ENCODE measurements at places on chromosomes 2 and 18. TPM values are rescaled to one million over a fixed set of nuclear protein-coding genes. Genes with fewer than 3 reads are reported as not detected.

The PPP1R1C gene
- not detected for total RNA-seq

The PID1 gene
- total RNA-seq: 20.5 TPM

The CFAP65 gene
- total RNA-seq: not detected

The PDE1A gene
- total RNA-seq: 4.9 TPM

The KCNG2 gene
- not detected for total RNA-seq

DNA sequence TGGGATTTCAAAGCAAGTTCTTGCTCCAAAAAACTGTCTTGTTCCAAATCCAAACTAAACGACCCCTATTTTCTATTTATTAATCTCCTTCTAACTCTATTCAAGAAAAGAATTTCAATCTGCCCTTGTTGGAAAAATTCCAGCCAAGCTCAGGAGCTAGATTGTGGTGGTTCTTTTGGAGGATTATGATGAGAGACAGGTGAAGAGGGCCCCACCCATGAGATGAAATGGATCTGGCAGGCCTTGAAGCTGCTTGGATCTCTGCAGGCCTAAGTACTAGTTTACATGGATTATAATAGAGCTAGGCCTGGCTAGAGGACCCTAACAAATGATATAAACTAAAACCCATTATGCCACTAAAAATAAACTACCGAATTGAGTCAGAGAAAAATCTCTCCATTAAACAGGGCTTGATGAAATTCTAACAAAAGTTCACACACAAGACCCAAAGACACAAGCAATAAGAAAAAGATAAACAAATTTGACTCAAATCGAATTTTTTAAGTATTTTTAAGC is 101.6 kb downstream of the GFPT1 start:
- no peak overlapping the region for H3K27ac ChIP-seq
- H3K4me3 ChIP-seq: no peak overlapping the region
- H3K4me1 ChIP-seq: no peaks in the 10 kb centered on the region
- no peaks in the 10 kb centered on the region for H3K27me3 ChIP-seq

- no peak for DNase-seq
- no peak overlapping the region for H3K4me3 ChIP-seq
- peak overlapping the region; percentile 55 for H3K27ac ChIP-seq
- no peaks in the 10 kb centered on the region for H3K36me3 ChIP-seq
- H3K27me3 ChIP-seq: no peaks in the 10 kb centered on the region
- H3K4me1 ChIP-seq: peaks cover 48% of the 10 kb centered on the region
Measured at GRCh38 chr18:48799724-48800315, 150.9 kb downstream of the SMAD7 start.

- no peak overlapping the region for H3K27ac ChIP-seq
- no peak for DNase-seq
- H3K27me3 ChIP-seq: no peaks in the 10 kb centered on the region
- H3K4me3 ChIP-seq: no peak overlapping the region
- peaks cover 12% of the 10 kb centered on the region for H3K4me1 ChIP-seq
- no peaks in the 10 kb centered on the region for H3K36me3 ChIP-seq
Measured at GRCh38 chr2:118123561-118124232, 35.4 kb downstream of the INSIG2 start.

DNA sequence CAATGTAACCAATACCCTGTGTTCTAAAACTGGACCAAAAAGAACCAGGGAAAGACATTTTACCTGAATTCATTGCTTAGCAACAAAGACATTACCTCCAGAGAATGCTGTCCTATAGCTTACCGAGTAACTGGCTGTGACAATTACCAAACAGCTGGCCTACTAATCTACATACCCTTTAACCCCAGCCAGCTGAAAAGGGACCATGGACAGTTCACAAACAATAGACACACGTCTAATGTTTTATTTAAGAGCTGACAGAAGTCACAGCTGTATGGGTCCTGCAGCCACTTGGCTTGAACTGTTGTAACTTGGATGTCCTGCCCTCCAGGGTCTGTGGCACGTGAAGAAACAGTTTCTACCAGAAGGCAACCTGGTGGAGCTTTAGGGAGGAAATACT is 130.1 kb upstream of the EFEMP1 start:
- H3K36me3 ChIP-seq: no peaks in the 10 kb centered on the region
- H3K4me3 ChIP-seq: no peak overlapping the region
- no peaks in the 10 kb centered on the region for H3K4me1 ChIP-seq
- H3K27me3 ChIP-seq: no peaks in the 10 kb centered on the region
- H3K27ac ChIP-seq: no peak overlapping the region

DNA sequence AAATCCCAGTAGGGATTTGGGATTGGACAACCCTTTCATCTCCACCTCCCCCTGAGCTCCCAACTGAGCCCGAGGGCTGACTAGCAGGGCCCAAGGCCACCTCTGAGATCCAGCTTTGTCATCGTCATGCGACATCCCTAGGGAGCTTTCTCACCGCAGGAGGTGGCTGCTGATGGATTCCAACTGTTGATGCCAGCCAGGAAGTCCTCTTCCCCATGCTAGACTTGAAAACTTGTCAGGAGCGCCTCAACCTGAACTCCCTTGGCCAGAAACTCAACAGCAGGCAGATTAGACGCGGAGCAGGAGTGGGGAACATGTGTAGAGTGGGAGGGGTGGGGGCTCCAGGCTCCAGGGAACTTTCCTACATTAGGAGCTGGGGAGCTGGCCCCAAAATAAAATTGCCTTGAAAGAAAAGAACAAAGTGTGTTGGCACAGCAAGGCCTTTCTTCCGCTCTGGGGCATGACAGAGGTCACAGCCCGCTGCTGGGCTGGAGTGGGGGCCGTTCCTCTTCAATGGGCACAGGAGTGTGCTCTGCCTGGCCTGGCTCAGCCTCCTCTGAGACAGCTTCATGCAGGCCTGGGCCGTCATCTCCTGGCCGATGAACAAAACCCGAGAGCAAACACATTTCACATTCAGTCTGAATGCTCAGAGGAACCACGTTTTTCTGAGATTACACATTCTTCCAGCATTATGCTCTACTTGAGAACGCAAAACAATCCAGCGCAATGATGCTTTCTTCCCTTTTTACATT is 34.5 kb downstream of the EMILIN2 start:
- peaks cover 4% of the 10 kb centered on the region for H3K27me3 ChIP-seq
- no peaks in the 10 kb centered on the region for H3K36me3 ChIP-seq
- peak; percentile 43 for DNase-seq

DNA sequence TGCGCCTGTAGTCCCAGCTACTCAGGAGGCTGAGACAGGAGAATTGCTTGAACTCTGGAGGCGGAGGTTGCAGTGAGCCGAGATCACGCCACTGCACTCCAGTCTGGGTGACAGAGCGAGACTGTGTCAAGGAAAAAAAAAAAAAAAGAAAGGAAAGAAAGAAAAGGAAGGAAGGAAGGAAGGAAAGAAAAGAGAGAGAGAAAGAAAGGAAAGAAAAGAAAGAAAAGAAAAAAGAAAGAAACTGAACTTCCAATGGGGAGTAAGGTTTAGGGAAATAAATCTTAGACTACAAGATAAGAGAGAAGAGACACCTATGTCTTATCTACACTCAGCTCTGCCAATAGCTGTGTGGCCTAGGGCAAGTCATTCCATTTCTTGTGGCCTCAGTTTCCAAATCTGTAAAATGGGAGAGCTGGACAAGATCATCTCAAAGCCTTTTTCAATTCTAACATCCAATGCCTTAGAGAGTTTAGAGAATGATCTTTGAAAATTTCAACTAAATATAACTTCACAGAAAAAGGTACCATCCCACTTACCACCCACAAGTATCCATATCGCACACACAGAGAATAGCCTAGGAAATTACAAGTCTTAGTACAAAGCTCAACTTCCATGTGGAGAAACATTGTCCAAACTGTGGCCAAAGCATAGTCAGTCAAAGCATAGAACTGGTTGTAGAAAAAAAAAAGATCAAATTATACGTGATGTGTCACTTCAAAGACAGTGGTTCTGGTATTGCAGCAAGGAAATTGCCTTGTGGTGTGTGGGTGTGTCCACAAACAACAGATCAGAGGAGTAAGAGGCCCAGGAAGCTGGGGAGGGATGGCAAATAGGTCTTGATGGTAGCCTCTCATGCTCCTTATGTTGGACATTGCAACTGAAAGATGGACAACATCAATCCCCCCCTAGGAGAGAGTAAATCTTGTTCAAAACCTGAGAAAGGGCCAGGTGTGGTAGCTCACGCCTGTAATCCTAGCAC is 42.4 kb downstream of the SLC14A2 start:
- no peak overlapping the region for H3K27ac ChIP-seq
- H3K27me3 ChIP-seq: no peaks in the 10 kb centered on the region
- H3K4me1 ChIP-seq: no peaks in the 10 kb centered on the region
- H3K4me3 ChIP-seq: no peak overlapping the region

- no peak overlapping the region for H3K4me3 ChIP-seq
- no peaks in the 10 kb centered on the region for H3K27me3 ChIP-seq
- H3K4me1 ChIP-seq: no peaks in the 10 kb centered on the region
Measured at GRCh38 chr2:85445316-85446295, 27.1 kb downstream of the SH2D6 start.
